ENCODE measurements at places on chromosomes 16 and 17. TPM values are rescaled to one million over a fixed set of nuclear protein-coding genes. Genes with fewer than 3 reads are reported as not detected.
A peak's percentile ranks its signal among the peaks of the same experiment; 100 is the strongest.

GRCh38 chr17:79581324-79581932 is 29.4 kb downstream of the RBFOX3 start:
- no peaks in the 10 kb centered on the region for H3K36me3 ChIP-seq
- no peak for DNase-seq
- no peaks in the 10 kb centered on the region for H3K4me1 ChIP-seq
- no peaks in the 10 kb centered on the region for H3K27me3 ChIP-seq

IKZF3 gene
- not detected for total RNA-seq

CDH8 gene
- total RNA-seq, result not detected

KRTAP1-1 gene
- not detected for total RNA-seq

MPP3 gene
- total RNA-seq, result 6.9 TPM

GRCh38 chr16:27152801-27153200 is 50.5 kb upstream of the KDM8 start:
- H3K27ac ChIP-seq, result no peak overlapping the region
- H3K36me3 ChIP-seq, result no peaks in the 10 kb centered on the region
- H3K4me3 ChIP-seq, result no peak overlapping the region
- H3K27me3 ChIP-seq, result no peaks in the 10 kb centered on the region
- DNase-seq, result no peak
- H3K4me1 ChIP-seq, result no peaks in the 10 kb centered on the region

DNA sequence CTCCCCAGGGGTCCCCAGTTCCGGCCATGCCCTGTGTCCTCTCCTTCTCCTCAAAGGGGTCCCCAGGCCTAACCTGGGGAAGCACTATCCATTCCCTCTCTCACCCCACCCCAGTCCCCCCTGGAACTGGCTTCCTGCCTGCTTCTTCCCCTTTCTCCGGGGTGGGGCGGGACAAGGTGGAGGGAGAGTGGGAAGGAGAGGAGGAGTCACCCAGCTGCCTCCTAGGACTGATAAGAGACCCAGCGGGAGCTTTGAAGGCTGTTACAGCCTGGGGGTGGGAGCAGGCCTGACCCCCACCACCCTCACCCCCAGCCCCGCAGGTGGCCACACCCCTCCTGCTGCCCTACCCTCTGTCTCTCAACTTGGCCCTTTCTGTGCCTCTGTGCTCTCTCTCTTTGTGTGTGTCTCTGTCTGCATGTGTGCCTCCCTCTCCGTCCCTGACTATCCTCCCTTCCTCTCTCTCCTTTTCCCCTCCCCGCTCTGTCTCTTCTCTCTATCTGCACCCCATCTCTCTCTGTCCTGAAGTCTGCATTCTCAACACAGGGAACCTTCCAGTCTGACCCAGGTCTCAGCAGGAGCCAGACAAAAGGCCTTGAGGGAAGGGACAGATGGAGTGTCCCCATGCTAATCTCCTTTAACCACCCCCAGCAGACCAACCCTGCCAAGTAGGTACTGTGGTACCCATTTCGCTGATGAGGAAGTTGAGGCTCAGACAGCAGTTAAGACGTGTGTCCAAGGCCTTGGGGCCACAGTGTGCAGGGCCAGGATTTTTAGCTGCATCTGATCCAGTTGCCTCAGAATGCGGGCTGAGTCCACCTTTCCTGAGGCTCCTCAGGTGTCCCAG is 66.1 kb downstream of the RAB11FIP4 start:
- no peak for DNase-seq
- H3K36me3 ChIP-seq, result no peaks in the 10 kb centered on the region
- no peak overlapping the region for H3K27ac ChIP-seq
- H3K4me3 ChIP-seq, result no peak overlapping the region

MFSD6L gene
- total RNA-seq, result not detected

DNA sequence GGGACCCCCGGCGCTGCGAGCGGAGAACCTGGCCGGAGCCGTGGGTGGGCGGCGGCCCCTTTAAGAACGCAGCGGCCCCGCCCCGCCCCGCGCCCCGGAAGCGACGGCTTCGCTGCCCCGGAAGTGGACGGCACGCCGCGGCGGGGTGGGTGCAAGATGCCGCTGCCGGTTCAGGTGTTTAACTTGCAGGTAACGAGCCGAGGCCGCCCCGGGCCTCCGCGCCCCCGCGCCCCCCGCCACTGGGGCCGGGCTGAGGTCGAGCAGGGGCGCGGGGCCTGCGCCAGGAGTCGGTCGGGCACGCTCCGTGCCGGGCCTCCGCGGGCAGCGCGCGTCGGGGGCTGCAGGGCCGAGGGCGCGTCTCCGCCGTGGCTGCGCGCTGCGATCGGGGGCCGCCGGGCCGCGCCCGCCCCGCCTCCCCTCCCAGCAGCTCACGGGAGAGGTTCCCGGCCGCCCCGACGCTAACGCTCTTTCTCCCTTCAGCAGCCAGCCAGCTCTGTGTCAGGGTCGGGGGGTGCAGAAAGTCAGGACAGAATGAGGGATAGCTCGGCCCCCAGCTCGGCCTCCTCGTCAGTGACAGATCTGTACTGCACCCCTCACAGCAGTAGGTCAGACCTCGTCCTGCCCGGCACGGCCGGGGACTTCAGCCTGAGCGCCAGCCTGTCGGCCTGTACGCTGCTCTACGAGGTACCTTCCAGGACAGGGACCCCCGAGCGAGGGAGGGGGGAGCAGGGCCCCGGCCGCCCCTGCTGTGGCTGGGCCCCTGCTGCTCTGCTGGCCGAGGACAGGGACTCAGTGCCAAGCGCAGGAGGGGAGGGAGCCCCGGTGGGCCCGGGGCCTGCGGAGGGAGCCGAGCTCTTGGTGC is at the start of the genes GPS1 and RFNG:
GPS1 (plus strand) TSS at position 123 of the 862 bp plus-strand sequence; CDS start at position 157, 34 bp downstream.
RFNG (minus strand) TSS at position 36 of the 862 bp plus-strand sequence. CDS start 45 bp downstream, outside the sequence.
- H3K4me3 ChIP-seq, result peak within 1 kb of the TSS; percentile 72
- H3K27ac ChIP-seq, result peak within 1 kb of the TSS; percentile 50
- H3K27me3 ChIP-seq, result no peaks in the 10 kb centered on the region
- peaks cover 7% of the 10 kb centered on the region for H3K4me1 ChIP-seq
- peak; percentile 55 for DNase-seq

WNT9B gene
- total RNA-seq, result not detected

DNA sequence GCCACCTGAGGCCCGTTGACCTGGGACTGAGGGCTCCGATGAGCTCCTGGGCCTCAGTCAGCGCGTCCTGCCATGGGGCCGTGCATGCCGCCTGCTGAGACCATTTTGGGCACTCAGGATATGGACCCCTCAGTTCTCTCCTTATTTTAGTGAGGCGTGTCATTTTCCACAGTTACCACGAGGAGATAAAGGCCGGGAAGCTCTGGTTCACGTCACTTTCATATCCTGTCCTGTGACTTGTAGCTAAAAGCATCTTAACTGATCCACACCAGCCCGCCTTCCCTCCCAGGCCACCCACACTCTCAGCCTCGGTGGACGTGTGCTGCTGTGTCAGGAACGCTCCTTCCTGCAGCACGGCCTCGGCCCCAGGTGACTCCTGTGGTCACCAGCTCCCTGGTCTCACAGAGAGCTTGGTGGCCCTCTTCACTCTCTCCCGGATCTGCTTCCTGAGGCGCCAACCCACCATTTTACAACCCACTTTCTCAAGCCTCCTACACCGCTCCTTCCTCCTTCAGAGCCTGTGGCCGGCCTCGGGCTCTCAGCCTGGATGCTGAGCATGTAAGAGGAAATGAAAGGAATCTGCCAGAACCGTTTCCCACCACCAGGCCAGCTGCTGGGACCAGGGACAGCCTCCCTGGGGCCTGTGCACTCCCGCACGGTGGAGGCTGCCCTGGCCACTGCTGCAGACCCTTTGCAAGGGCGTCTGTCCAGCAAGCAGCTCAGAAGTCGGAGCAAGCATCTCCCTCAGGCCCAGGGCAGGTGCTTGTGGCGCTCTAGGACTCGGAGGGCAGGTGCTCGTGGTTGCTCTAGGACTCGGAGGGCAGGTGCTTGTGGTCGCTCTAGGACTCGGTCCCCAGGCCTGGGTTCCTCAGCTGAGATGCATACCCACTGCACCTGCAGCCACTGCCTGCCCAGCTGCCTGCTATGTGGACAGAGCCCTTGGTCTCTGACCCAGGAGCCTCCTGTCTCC is 23.9 kb upstream of the FASN start:
- no peaks in the 10 kb centered on the region for H3K27me3 ChIP-seq
- H3K4me3 ChIP-seq, result no peak overlapping the region
- no peaks in the 10 kb centered on the region for H3K4me1 ChIP-seq
- DNase-seq, result no peak
